HFFc6 (cell line): ENCODE measurements at places on chromosomes 3 and 15. TPM values are rescaled to one million over a fixed set of nuclear protein-coding genes. Genes with fewer than 3 reads are reported as not detected.

The CACNA2D3 gene
- 0.22 to 0.24 TPM (median 0.23 TPM) in 3 replicates for total RNA-seq

DNA sequence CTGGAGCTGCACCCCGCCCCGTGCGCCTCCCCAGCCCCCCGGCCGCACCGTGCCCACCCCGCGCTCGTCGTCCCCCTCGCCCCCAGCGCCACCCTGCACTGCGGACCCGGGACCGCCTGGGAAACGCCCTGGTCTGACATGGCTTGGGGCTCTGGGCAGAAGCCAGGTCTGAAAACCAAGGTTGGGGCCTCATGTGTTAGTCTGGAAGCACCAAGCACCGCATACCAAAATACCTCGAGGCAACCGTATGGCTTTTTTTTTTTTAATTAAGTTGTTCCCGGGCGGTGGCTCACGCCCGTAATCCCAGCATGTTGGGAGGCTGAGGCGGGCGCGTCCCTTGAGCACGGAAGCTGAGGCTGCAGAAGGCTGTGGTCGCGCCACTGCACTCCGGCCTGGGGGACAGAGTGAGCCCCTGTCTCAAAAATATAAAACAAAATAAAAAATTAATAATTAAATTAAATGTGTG is 91.5 kb upstream of the CHD2 start:
- no peaks in the 10 kb centered on the region; the same call in none of the 2 replicates for H3K27me3 ChIP-seq
- DNase-seq, result peak; percentile 28
- peak overlapping the region; percentile 97 for H3K27ac ChIP-seq

DNA sequence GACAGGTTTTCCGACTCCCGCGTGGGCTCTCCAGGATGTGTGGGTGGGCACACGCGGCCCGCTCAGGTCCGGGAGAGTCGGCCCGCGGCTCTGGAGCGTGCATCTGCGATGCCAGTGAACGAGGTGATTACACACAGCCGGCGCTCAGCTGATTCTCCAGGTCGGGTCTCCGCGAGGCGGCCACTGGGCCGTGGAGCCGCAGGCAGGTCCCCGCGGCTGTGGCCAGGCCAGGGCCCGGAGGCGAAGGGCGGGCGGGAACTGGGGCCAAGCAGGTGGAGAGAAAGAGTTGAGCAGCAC is 13.2 kb downstream of the PAK6 start:
- H3K36me3 ChIP-seq, result no peaks in the 10 kb centered on the region
- H3K27ac ChIP-seq, result no peak overlapping the region
- peaks cover 42% of the 10 kb centered on the region for H3K27me3 ChIP-seq
- H3K4me1 ChIP-seq, result peaks cover 22% of the 10 kb centered on the region
- H3K4me3 ChIP-seq, result no peak overlapping the region

The MYLK gene
- 365 to 476 TPM (median 365 TPM) in 3 replicates for total RNA-seq

DNA sequence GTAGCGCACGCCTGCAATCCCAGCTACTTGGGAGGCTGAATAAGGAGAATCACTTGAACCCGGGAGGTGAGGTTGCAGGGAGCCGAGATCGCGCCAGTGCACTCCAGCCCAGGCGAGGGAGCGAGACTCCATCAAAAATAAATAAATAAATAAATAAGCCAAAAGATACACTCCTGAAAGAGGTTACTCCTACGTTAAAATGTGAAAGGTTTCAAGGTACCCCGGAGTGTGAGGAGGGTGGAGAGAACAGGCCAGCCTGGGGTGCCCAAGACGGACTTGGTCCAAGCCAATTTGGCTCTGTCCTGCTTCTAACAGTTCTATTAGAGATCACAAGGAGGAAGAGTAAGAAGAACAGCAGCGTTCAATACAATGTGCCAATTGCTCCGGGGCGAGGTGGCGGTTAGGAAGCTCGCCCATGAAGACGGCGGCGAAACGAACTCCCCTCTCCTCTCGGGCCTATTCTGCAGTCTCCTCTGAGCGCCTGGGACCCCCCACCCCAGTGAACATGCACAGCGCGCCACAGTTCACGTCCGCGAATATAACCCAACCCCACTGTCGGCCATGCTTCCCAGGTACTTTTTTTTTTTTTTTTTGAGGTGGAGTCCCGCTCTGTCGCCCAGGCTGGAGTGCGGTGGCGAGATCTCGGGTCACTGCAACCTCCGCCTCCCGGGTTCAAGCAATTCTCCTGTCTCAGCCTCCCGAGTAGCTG is 942 bp downstream of the ELP6 start:
- H3K4me3 ChIP-seq, result peak overlapping the region; percentile 98
- peaks cover 21% of the 10 kb centered on the region for H3K4me1 ChIP-seq
- H3K27ac ChIP-seq, result peak overlapping the region; percentile 92
- DNase-seq, result no peak

- no peak overlapping the region for H3K4me3 ChIP-seq
- peak; percentile 45 for DNase-seq
- peak overlapping the region; percentile 34; the same call in 1 of the 2 replicates for H3K27ac ChIP-seq
- no peaks in the 10 kb centered on the region for H3K27me3 ChIP-seq
- peaks cover 3% of the 10 kb centered on the region; the same call in 1 of the 2 replicates for H3K36me3 ChIP-seq
Measured at GRCh38 chr3:197256836-197257444, 41.5 kb downstream of the DLG1 start.

The CHRFAM7A gene
- not detected in 3 replicates for total RNA-seq

GRCh38 chr15:95973566-95974256 is 356.8 kb upstream of the NR2F2 start:
- H3K4me3 ChIP-seq, result no peak overlapping the region
- peaks cover 16% of the 10 kb centered on the region for H3K4me1 ChIP-seq
- peaks cover 2% of the 10 kb centered on the region for H3K27me3 ChIP-seq
- H3K27ac ChIP-seq, result no peak overlapping the region

DNA sequence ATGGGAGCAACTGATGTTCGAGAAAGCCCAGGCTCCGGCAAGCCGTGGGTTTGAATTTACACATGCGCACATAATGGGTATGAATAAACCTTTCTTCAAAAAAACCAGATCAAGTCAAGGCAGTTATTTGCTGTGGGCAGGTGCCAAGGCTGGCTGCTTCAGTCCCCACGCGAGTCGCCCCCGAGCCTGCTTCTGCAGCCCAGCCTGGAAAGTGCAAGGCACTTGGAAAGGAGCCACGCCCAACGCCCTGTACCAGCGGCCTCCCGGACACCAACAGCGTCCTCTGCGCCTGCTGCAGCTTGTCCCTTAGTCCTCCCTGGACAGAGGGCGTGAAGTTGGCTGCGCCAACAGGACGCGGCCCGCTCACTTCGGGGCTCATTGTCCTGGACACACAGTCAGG is 68.9 kb downstream of the KLF15 start:
- peaks cover 48% of the 10 kb centered on the region for H3K4me1 ChIP-seq
- no peaks in the 10 kb centered on the region; the same call in 1 of the 2 replicates for H3K36me3 ChIP-seq
- peaks cover 10% of the 10 kb centered on the region for H3K27me3 ChIP-seq
- DNase-seq, result no peak
- no peak overlapping the region for H3K27ac ChIP-seq

The TRAIP gene
- 3.9 to 7.7 TPM (median 7.5 TPM) in 3 replicates for total RNA-seq

The ABI3BP gene
- 12.9 to 27.1 TPM (median 15.2 TPM) in 3 replicates for total RNA-seq

The TMEM266 gene
- 0.16 to 0.19 TPM in 2 of 3 replicates, not detected in the other for total RNA-seq

GRCh38 chr3:99646107-99646435 is 7.7 kb downstream of the COL8A1 start:
- DNase-seq, result no peak
- no peaks in the 10 kb centered on the region; the same call in 1 of the 2 replicates for H3K27me3 ChIP-seq
- peaks cover 87% of the 10 kb centered on the region for H3K4me1 ChIP-seq
- H3K4me3 ChIP-seq, result no peak overlapping the region
- peaks cover 8% of the 10 kb centered on the region for H3K36me3 ChIP-seq
- no peak overlapping the region for H3K27ac ChIP-seq

The TBC1D5 gene
- 37.7 to 42.3 TPM (median 40.9 TPM) in 3 replicates for total RNA-seq

The CADPS gene
- total RNA-seq, result not detected in 3 replicates

DNA sequence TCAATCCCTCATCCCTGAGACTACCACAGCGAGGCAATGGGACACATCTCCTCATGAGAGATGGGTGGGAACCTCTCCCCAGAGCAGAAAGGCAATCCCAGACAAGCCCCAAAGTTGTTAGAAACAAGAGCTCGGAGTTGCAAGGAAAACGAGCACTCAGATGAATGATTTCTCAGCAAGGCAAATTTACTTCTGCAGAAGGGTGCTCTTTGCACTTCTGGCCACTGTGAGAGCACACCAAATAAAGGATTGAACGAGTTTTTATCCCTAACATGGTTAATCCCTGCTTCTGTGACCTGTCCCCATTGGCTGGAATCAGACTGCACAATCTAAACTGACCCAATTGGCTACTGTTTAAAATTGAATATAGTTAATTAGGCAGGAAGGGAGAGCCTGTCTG is 339.1 kb upstream of the POU1F1 start:
- H3K36me3 ChIP-seq, result peaks cover 18% of the 10 kb centered on the region; the same call in 1 of the 2 replicates
- no peak for DNase-seq
- H3K27me3 ChIP-seq, result peaks cover under 1% of the 10 kb centered on the region; the same call in 1 of the 2 replicates

GRCh38 chr3:17115186-17115585 is 230.4 kb downstream of the PLCL2 start:
- peaks cover 10% of the 10 kb centered on the region for H3K4me1 ChIP-seq
- H3K36me3 ChIP-seq, result no peaks in the 10 kb centered on the region
- no peak for DNase-seq
- H3K4me3 ChIP-seq, result no peak overlapping the region

The NFKBIZ gene
- 51.1 and 55.1 TPM in 2 replicates for total RNA-seq

DNA sequence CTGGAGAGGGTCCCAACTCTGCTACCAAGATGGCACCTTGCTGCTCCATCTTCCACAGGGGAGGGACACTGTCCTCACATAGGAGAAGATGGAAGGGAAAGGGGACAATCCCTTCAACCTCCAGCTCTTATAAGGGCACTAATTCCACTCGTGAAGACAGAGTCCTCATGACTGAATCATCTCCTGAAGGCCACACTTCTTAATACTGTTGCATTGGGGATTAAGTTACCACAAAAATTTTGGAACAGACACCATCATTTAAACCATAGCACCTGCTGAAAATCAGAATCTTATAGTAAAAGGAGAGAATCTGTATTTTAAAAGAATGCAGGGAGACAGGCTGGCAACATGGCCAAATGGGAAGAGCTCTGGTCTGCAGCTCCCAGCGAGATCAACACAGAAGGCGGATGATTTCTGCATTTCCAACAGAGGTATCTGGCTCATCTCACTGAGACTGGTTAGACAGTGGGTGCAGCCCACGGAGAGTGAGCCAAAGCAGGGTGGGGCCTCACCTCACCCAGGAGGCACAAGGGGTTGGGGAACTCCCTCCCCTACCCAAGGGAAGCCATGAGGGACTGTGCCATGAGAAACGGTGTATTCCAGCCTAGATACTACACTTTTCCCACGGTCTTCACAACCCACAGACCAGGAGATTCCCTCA is 69.4 kb upstream of the LIPC start:
- H3K4me1 ChIP-seq, result peaks cover 16% of the 10 kb centered on the region
- no peak for DNase-seq
- H3K27ac ChIP-seq, result no peak overlapping the region
